Hippocampal formation (tissue), 2 donors: ENCODE measurements at places on chromosomes 7 and 10.
A peak's percentile ranks its signal among the peaks of the same experiment; 100 is the strongest.

DNA sequence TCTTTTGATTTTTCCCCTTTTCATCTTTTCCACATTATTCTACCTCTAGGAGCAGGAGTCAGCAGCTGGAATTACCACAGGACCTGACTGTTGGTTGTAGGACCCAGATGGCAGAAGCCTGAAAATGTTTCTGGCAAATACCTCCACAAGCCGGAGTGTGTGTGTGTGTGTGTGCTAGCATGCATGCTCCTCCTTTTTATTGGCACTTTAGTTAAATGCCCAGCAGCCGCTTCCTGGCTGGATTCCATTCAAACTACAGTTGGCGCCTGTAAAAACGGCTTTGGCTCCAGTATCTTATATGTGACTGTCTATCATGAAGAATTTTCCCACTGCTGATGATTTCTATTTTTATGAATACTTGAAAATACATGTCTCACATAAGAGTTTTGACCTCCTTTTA lies 319.7 kb upstream of the SP4 start:
- no peak for DNase-seq

DNA sequence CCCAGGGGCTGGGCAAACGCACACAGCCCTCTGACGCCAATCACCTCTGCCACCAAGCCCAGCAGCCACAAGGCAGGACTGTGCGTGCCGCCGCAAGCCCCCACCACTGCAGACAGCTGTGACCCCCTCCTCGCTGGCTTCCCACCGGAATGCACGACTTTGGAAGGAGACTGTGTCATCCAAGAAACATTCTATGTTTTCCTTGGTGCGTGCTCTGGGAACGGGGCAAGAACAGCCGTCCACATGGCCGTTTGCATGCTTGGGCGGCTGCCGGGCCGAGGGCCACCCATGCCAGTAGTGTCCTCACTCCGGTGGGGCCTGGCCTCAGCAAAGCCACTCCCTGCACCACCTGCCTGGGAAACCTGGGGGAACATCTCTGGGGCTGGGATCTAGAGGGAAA lies 17.6 kb upstream of the ELN start:
- no peak for DNase-seq

DNA sequence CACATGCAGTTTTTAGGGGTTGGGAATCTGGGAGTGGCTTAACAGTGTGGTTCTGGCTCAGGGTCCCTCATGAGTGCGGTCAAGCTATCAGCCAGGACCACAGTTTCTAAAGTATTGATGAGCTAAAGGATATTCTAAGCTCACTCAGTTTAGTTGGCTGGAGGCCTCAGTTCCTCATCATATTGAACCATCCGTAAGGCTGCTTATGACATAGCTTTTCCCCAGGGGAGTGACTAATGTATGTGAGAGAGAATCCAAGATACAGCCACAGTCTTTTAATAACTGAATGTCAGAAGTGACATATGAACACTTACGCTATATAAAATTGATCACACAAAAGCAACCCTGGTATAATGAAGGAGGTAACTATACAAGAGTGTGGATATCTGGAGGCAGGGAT lies 245.3 kb downstream of the POLR1F start:
- no peak for DNase-seq

- DNase-seq: no peak
These were observed 84.4 kb downstream of the LHPP start for GRCh38 chr10:124546055-124546369.

DNA sequence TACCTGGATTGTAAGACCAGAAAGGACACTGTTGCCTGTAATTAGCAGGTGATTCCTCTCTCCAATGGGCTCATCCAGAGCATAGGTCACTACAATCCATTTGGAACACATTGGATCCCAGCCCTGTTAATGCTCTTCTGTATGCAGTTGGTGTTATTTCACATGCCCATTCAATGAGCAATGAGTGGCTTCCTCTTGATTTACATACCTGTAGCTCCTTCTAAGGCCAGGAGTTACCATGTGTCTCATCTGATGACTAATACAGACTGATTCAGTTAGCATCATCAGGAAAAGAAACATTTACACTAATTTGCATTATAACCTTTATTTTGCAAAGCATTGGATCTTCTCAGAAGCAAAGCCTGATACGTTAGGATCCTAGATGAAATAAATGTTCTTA lies 83.1 kb upstream of the NPVF start:
- DNase-seq: no peak

DNA sequence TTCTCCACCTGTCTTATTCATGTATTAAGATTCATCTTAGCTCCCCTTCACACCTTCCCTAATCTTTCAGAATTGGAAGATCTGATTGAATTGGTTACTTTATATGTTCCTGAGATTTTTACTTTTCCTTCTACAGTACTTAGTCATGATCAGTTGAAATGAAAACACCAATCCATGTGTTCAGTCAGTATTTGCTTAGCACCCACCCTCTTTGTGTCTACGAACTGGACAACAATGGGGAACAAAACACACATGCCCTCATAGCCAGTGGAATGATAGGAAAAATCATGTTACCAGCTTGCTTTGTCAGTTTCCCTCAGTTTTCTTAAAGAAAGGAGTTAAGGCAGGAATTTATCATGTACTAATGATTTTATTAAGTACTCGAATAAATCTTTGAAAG lies 2.0 kb downstream of the MASTL start:
- no peak for DNase-seq

GRCh38 chr10:131406676-131407392 lies 95.3 kb upstream of the TCERG1L start:
- DNase-seq: no peak

- DNase-seq: no peak
These were observed 12.8 kb downstream of the MDFIC start for GRCh38 chr7:114934713-114935112.

DNA sequence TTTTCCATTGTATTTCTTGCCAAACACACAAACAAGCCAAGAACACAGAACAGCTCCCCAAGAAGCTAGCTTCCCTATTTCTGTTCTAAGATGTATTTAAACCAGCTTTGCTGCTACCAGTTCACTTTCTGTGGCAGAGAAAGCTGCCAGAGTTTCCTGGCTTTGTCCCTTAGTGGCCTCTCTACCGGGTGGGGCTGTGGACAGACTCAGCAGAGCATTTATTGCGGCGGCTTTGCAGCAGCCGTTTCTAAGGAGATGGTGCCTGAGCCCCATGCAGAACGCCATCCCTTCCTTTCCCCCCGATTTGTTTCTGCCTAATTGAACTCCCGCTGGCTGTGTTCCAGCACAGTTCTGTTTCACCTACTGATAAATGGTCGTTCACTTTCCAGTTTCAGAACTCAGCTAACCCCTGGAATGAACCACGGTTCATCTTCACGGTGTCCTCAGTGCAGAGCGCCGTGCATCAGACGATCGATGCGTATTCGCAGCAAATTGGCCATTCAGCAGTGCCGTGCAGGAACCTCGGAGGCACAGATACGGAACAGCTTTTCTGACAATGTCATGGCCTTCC lies 33.8 kb upstream of the SFMBT2 start:
- DNase-seq: peak; percentile 72

DNA sequence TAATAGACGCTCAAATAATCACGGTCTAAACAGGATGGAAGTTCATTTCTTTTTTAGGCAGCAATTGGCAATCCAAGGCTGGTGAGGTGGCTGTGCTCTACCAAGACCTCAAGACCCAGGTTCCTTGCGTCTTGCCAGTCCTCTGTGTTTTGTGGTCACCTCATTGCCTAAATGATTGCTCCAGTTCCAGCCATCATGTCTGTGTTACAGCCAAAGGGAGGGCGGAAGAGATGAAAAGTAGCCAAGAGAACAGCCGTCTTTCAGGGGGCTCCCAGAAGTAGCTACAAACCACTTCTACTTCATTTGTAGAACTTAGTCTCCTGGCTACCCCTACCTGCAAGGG lies 19.2 kb upstream of the C10orf67 start:
- no peak for DNase-seq

DNA sequence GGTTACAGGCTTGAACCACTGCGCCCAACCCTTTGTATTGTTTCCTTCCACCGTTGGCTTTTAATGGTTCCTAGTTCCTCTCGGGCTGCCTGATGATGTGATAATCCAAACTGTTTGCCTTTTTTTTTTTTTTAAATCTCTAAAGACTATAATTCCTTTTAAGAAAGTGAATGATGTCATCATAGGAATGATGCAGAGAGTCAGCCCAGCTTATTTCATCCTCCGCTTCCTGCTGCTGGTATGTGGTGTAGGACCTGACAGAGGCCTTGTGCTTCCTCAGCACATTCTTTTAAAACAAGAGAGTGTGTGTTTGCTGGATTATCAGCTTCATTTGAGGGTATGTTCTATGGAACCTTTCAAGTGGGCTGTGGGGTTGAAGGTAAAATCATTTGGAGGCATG lies 241.4 kb downstream of the LRMDA start:
- DNase-seq: no peak

- no peak for DNase-seq
These were observed 1189.0 kb upstream of the LRRN3 start for GRCh38 chr7:109901926-109902325.

DNA sequence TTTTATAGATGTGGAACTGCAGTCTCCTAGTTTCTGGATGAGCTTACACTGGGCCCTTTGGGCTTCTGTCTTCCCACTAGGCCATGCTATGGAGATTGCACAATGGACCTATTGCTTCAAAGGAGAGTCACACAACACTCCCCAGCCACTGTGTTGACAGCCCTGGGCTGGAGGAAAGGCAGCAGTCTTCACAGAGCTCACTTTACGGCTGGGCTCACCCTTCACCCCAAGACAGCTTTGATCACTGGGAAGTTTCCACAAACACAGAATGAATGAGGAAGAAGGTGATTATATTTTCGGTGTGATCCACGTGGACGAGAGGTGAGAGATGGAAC lies 92.7 kb upstream of the GDF10 start:
- no peak for DNase-seq

- DNase-seq: no peak
These were observed 265.9 kb upstream of the ZMIZ1 start for GRCh38 chr10:78802866-78803265.

DNA sequence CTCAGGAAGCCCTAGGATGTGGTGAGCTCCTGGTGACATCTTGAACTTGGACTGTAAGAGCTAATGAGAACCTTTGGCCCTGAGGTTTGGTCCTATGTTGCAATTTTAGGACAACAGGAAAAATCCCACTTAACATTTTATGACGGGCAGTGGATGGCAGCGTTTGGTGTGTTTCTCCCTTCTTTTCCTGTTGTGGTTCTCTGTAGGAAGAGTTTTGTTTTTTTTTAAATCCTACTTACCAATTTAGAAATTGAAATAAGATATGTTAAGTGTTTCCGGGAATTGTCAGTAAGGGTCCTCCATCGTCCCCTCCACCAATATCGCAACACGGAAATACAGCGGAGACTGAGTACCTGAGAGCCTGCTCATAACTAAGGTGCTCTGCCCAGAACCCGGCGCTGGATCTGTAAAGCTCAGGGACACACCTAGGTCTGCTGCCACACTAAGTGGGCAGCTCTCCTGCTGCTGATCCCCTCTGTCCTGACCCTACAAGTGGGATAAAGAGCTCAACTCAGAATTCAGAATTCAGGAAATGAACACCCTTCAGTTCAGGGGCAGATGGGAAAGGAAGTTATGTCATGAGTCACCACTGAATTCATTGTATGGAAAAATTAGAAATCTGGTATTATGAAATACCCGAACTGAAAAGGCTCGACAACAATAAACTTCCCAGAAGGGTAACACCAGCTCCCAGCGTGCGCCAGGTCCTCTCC lies 9.1 kb upstream of the PROSER2 start:
- no peak for DNase-seq

GRCh38 chr10:31623466-31623865 lies 304.4 kb downstream of the ZEB1 start:
- DNase-seq: no peak

DNA sequence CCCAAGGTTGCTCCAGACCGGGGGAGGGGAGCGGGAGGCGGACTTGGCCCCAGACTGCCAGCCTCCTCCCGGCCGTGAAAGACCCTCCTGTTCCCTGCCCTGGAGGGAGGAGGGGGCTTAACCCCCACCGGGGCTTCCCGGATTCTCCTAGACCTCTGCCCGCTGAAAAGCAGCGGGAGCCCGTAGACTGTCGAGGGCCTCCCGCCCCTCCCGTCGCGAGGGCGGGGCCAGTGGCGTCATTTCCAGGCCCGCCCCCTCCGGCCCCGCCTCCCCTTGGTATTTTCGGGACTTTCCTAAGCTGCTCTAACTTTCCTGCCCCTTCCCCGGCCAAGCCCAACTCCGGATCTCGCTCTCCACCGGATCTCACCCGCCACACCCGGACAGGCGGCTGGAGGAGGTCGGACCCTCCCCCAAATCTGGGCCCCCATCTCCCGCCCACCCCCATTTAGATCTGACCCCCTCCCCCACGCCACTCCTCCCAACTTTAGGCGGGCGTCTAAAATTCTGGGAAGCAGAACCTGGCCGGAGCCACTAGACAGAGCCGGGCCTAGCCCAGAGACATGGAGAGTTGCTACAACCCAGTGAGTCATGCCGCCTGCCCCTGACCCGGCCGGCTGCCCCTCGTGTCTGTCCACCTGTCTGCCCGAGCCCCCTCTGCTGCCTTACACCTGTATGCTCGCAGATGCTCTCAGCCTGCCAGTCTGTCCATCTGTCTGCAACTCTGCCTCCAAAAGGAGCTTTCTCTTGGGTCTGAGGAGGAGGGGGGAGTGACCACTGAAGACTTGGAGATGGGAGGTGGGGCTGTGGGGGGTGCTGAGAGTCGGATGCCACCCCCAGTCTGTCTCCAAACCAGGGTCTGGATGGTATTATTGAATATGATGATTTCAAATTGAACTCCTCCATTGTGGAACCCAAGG lies at the start of gene NFKB2:
TSS of gene NFKB2 (plus strand) at position 306 of the 917 bp plus-strand sequence. CDS start at position 561, 255 bp downstream.
- DNase-seq: peak; percentile 65
